Tibial nerve (tissue), 4 donors: ENCODE measurements at places on chromosomes 1 and 21. TPM values are rescaled to one million over a fixed set of nuclear protein-coding genes. Genes with fewer than 3 reads are reported as not detected.

- H3K36me3 ChIP-seq: no peaks in the 10 kb centered on the region
- peak overlapping the region; percentile 65 for H3K4me3 ChIP-seq
- H3K27ac ChIP-seq: peak overlapping the region; percentile 44
Observed at GRCh38 chr1:78497201-78497600, 6.4 kb downstream of the PTGFR start.

- peaks cover 5% of the 10 kb centered on the region for H3K27me3 ChIP-seq
- H3K4me1 ChIP-seq: no peaks in the 10 kb centered on the region
- no peak overlapping the region for H3K4me3 ChIP-seq
- H3K36me3 ChIP-seq: no peaks in the 10 kb centered on the region
- no peak for DNase-seq
Observed at GRCh38 chr1:4137621-4138415, 237.7 kb upstream of the C1orf174 start.

DNA sequence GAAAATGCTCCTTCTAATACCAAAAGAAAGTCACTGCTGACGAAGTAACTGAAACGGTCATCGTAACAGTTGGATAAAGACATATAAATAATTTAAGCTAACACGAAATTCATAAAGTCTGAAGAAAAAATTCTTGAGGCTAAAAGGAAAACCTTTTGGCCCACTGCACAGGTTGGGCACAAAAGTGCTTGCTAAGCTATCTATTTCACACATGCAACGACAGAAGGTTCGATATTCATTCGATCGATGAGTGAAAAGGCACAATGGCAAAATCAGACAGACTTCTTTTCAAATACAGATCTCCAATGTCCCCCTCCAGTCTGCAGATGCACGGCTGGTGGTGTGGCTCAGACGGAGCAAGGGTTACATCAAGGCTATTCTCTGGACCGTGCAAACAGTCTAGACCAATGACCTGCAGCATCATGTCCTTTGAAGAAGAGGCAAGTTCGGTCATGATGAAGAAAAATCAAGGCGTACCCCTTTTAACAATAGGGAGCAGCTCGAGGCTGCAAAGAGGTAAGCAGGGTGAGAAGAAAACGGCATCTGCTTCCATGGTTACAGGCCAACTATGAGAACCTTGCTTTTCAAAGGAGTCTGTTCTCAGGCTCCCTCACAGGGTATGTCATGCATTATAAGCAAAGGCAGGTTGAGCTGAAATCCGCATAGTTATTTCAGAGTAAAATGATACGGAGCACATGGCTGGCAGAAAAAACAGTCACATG is 579.6 kb downstream of the USP25 start:
- no peak for DNase-seq
- no peaks in the 10 kb centered on the region for H3K36me3 ChIP-seq
- no peak overlapping the region for H3K27ac ChIP-seq
- no peaks in the 10 kb centered on the region for H3K4me1 ChIP-seq
- no peaks in the 10 kb centered on the region for H3K27me3 ChIP-seq

DNA sequence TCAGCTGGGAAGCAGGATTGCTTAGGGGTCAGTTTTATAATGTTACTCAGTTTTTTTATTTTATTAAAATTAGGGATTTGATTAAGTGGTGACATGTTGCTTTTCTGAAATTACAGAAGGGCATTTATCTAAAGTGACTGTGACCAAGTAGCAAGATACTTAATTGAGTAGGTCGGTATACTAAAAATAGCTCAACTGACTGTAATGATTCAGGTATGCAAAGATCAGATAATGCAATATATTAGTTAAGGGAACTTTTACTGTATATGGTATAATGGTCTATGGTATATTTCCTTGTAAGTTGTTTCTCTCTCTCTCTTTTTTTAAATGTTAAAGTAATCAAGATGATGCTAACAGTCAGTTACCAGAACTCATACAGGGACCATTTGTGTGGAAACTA is 26.2 kb downstream of the RLF start:
- no peaks in the 10 kb centered on the region for H3K27me3 ChIP-seq
- no peaks in the 10 kb centered on the region for H3K4me1 ChIP-seq
- DNase-seq: no peak
- H3K27ac ChIP-seq: no peak overlapping the region
- H3K4me3 ChIP-seq: no peak overlapping the region

GRCh38 chr21:41164981-41165655 is 2.8 kb upstream of the BACE2 start:
- H3K27me3 ChIP-seq: no peaks in the 10 kb centered on the region
- peak; percentile 70 for DNase-seq
- no peak overlapping the region for H3K27ac ChIP-seq
- H3K4me1 ChIP-seq: peaks cover 29% of the 10 kb centered on the region
- no peak overlapping the region for H3K4me3 ChIP-seq

DNA sequence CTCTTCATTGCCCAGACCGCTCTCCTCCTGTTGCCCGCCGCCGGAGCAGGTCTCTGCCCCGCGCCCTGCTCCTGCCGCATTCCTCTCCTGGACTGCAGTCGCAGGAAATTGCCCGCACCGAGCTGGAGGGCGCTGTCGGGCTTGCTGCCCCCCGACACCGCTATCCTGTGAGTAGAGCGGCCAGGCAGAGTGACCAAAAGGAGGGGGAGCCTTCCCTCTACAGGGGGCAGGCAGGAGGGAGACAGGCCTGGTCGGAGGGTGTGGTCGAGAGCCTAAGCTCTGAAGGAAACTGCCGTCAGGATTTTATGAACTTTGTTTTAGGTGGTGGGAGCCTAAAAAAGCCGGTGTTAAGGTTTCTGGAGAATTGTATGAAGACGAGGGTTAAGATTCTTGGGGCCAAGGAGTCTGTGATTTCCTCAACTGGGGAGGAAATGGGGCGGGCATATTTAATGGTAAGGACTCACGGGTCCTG is 517 bp downstream of the LRIG2 start:
- H3K27ac ChIP-seq: peak overlapping the region; percentile 68
- no peaks in the 10 kb centered on the region for H3K27me3 ChIP-seq
- H3K36me3 ChIP-seq: no peaks in the 10 kb centered on the region
- H3K4me3 ChIP-seq: peak overlapping the region; percentile 61

- no peak overlapping the region for H3K27ac ChIP-seq
- H3K4me3 ChIP-seq: peak overlapping the region; percentile 53
- H3K4me1 ChIP-seq: peaks cover 17% of the 10 kb centered on the region
- no peaks in the 10 kb centered on the region for H3K27me3 ChIP-seq
Observed at GRCh38 chr1:162822391-162823200, 32.1 kb downstream of the HSD17B7 start.

- DNase-seq: no peak
- H3K4me3 ChIP-seq: no peak overlapping the region
- H3K27me3 ChIP-seq: no peaks in the 10 kb centered on the region
- no peaks in the 10 kb centered on the region for H3K36me3 ChIP-seq
Observed at GRCh38 chr1:174191349-174191862, 32.1 kb downstream of the RABGAP1L start.

DNA sequence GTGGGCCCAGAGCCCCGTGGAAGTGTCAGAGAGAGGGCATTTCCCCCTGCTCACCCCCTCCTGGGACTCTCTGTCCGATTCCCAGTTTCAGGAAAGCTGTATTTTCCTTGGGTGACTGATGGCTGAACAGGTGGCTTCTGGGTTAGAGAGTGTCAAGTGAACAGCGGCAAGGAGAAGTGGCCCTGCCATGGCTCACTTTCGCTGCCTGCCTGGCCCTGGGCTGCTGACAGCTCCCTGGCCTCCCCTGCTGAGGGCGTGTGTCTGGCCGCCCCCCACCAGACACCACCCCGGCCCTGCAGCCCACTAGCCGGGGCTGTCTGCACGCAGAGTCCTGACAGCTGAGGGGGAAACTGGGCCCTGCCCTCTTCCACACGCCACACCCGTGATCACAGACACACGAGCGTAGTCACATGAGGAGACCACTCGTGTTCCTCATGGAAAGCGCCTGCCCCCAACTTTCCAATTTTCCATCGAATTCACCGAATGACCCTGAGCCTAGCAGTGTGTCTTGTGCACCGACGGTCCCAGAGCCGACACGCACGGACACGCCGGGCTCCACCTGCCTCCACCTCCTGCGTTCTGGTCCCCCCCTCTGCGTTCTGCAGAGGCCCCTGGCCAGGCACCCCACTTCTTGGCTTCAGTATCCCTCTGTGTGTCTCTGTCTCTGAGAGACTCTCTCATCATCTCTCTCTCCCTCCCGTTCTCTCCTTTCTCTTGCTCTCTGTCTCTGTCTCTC is 60.6 kb upstream of the CASZ1 start:
- no peak overlapping the region for H3K27ac ChIP-seq
- H3K4me3 ChIP-seq: no peak overlapping the region
- no peaks in the 10 kb centered on the region for H3K4me1 ChIP-seq

DNA sequence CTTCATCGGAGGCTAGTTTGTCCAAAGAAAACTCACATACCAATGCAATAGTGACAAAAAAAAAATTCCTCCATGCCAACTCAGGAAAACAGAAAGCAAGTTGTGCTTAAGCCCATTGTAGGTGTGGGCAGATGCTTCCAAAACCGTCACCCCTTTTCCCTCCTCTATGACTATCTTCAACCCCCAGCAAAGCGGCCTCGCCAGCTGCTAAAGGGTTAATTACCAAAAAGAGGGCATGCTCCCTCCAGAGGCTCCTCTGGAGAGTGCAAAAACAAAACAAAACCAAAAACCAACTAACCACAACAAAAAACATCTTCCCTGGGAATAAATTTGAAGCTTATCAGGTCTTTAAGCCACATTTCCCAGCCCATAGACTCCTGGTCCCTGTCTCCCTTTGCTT is 1.2 kb downstream of the LMOD1 start:
- peak overlapping the region; percentile 77 for H3K4me3 ChIP-seq
- DNase-seq: no peak
- peak overlapping the region; percentile 88 for H3K27ac ChIP-seq
- no peaks in the 10 kb centered on the region for H3K27me3 ChIP-seq
- H3K4me1 ChIP-seq: no peaks in the 10 kb centered on the region

GRCh38 chr1:20834780-20835179 is 47.7 kb upstream of the HP1BP3 start:
- no peaks in the 10 kb centered on the region for H3K27me3 ChIP-seq
- peaks cover 3% of the 10 kb centered on the region for H3K4me1 ChIP-seq
- H3K27ac ChIP-seq: no peak overlapping the region

DNA sequence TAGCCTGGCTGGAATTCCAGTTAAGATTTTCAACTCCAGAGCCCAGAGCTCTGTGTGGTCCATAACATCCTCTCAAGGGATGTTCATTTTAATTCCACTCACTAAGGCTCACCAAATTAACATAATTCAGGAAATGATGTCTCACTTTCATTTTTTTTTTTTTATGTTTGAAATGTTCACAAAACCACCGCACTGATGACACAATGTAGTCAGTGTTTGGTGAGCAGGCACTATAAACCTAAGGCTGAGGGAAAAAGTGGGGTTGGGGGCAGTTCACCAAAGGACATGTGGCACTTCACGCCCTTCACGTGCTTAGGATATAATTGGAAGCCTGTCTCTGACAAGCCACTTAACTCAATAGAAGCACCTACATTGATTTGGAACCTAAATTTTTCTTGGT is 177.3 kb upstream of the CAMK1G start:
- no peaks in the 10 kb centered on the region for H3K36me3 ChIP-seq
- no peak overlapping the region for H3K27ac ChIP-seq
- no peaks in the 10 kb centered on the region for H3K27me3 ChIP-seq

DNA sequence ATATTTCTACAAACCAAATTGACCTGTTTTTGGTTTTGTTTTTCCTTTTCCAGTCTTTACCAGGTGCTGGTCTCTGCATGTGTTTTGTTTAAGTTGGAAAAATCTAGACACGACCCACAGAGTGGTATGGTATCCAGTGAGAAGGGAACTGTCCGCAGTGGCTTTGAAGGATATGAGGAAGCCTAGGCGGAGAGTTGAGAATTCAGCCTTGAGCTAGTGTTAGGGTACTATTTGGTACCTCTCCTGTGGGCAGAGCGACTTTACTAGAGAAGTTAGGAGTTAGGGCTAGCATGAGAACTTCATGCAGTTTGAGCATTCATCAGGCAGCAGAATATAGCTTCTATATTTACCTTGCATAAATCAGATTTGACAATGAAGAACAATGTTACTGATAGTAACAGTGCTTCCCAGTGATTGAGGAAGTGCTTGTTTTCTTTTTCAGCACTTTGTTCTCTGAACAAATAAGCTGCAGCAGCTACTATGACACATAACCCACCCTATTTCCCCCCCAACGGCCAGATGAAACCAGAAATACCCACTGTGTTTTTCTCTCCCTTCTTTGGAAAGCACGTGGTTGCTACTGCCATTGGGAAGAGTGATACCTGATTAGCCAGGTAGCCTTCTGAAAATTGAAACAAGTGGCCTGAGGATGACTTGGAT is 19.0 kb downstream of the MRPS6 start:
- H3K27me3 ChIP-seq: no peaks in the 10 kb centered on the region
- H3K4me1 ChIP-seq: peaks cover 68% of the 10 kb centered on the region
- no peak overlapping the region for H3K4me3 ChIP-seq
- no peaks in the 10 kb centered on the region for H3K36me3 ChIP-seq

- H3K4me3 ChIP-seq: no peak overlapping the region
- no peak overlapping the region for H3K27ac ChIP-seq
- DNase-seq: peak; percentile 77
- no peaks in the 10 kb centered on the region for H3K27me3 ChIP-seq
- peaks cover 12% of the 10 kb centered on the region for H3K36me3 ChIP-seq
Observed at GRCh38 chr1:21251773-21252471, 38.3 kb downstream of the ECE1 start.

- no peak for DNase-seq
- H3K27ac ChIP-seq: no peak overlapping the region
- no peaks in the 10 kb centered on the region for H3K27me3 ChIP-seq
- H3K4me3 ChIP-seq: no peak overlapping the region
Observed at GRCh38 chr1:233664253-233664652, 50.3 kb downstream of the KCNK1 start.

The NECTIN4 gene
- total RNA-seq: not detected

The TNFRSF8 gene
- total RNA-seq: not detected

The SLC44A5 gene
- not detected for total RNA-seq

The BACE2 gene
- 77.9 TPM for total RNA-seq

The AMPD1 gene
- not detected for total RNA-seq

The TMPRSS3 gene
- not detected for total RNA-seq

The SPATA21 gene
- total RNA-seq: not detected

The DIO1 gene
- not detected for total RNA-seq

The KISS1 gene
- not detected for total RNA-seq

The CFHR5 gene
- total RNA-seq: not detected

The PADI3 gene
- not detected for total RNA-seq

The RBP7 gene
- 41.7 TPM for total RNA-seq

The BEND5 gene
- 3.3 TPM for total RNA-seq
